ENCODE measurements at places on chromosomes 7 and 10. TPM values are rescaled to one million over a fixed set of nuclear protein-coding genes. Genes with fewer than 3 reads are reported as not detected.

Gene MOGAT3
- total RNA-seq = not detected

Gene NXPH1
- total RNA-seq = not detected

GRCh38 chr7:149635561-149636329, 137.6 kb downstream of the ZNF467 start:
- DNase-seq = no peak

GRCh38 chr10:133481086-133481643, 27.4 kb downstream of the SCART1 start:
- no peak for DNase-seq

Gene RTKN2
- total RNA-seq = 3.7 TPM

DNA sequence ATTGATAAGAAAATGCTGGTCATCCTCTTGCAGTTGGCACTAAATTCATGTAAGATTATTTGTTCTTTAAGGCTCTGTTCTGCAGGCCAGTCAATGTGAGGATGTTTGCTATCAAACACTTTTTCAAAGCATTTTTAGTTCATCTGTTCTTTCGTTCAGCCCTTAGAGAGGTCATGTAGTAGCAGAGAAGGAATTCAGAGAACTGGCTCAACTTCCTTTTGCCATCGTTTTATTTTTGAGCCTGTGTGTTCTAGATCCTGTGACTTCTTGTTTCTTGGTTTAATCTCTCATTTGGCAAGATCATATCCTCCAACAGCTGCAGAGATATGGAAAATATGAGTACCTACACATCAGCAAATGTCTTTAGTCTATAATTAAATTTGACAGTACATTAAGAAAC, 184.3 kb downstream of the NRP1 start:
- no peak for DNase-seq

DNA sequence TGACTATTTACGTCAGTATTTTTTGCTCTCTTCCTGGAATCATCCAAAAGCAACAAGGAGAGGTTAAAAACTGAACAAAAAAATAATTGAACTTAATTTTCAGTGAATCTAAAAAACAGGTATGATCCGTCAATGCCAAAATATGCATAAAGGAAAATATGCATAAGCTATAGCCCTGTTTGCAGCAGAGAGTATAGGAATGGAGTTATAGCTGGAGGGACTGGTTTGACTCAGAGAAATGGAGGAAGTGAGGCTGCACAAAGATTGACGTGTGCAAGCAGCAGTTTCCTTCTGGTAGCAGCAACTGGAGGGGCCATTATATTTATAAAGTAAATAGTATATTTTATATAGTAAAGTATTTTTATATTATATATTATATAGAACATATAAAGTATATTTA, 37.1 kb downstream of the GNG11 start:
- no peak for DNase-seq

Gene TCERG1L
- 0.05 TPM for total RNA-seq

Gene ATAD1
- total RNA-seq = 53.0 TPM

DNA sequence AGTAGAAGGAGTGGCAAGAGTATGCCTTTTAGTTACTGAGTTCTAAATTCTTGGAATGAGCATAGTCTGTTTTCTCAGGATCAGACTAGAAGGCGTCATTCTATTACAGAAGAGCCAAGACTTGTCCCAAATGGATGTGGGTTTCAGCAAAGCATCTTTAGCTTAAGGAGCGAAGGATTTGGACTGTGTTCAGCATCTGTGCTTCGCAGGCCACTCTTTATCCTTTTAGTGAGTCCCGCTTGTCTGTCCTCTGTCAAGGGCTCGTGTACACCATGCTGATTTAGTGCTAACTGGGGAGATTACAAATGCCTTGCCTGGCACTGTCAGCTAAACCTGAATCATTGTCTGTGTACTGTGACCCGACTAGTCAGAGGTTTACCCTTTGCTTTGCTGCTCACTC, 465.7 kb downstream of the AUTS2 start:
- no peak for DNase-seq

DNA sequence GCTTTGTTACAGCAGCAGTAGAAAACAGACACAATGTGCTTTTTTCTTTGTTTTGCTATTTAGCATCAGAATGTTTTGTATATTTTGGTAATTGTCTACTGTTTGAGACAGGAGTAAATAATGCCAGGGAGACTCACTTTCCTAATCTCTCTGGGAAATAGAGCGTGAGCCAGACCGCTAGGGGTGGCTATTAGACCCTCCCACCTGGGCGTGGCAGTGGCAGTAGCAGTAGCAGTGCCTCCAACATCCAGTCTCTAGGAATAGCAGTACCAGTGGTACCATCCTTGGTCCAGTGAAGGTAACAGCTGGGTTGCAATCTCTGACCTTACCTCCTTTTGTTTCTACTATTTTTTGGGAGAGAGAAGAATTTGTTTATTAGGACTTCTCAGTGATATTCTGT, 165.7 kb upstream of the MAGI2 start:
- no peak for DNase-seq

GRCh38 chr7:1710936-1711335, 40.9 kb downstream of the ELFN1 start:
- DNase-seq = no peak

DNA sequence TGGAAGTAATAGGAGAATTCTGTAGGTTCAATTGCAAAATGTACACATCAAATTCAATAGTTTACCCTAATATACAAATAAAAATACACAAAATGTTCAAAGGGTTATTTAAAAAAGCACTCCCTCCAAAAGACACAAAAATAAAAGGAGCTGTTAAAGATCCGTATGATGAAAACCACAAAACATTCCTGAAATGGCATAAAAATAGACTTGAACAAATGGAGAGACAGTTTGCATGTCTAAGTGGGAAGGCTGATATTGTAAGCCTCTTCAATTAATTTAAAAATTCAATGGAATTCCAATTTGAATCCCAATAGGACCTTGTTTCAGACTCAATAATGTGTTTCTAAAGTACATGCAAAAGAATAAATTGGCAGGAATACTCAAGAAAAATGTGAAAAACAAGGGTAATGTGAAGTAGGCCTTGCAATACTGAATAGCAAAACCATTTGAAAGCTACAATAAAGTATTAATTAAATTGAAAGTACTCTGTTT, 38.0 kb upstream of the INSYN2A start:
- DNase-seq = no peak

Gene RPEL1
- total RNA-seq = not detected

GRCh38 chr10:75726522-75727483, 295.4 kb downstream of the LRMDA start:
- no peak for DNase-seq

GRCh38 chr10:49756641-49757040, 5.5 kb downstream of the OGDHL start:
- no peak for DNase-seq

Gene PBLD
- 1.1 TPM for total RNA-seq

- DNase-seq = no peak
Measured at GRCh38 chr7:6536262-6537260, 14.7 kb downstream of the GRID2IP start.

DNA sequence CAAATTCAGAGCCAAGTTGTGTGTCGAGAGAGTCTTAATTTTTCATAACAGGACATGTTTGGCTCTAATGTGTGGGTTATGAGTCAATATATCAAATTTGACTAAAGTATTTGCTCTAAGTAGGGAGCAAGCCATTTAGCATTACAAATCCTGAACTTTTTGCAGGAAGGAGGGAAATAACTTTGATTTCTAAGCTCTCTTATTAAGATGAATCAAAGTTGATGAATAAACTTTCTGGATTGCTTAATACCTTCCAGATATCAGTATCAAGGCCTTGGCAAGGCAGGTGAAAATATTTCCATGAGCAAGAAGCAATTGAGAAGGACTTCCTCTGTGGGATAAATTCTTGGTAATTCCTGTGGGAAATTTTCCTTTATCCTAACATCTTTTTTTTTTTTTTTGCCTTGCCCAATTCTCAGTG, 258.8 kb downstream of the AHR start:
- no peak for DNase-seq

Gene KIF11
- 38.7 TPM for total RNA-seq

- no peak for DNase-seq
Measured at GRCh38 chr10:30158325-30158960, 99.1 kb upstream of the JCAD start.

DNA sequence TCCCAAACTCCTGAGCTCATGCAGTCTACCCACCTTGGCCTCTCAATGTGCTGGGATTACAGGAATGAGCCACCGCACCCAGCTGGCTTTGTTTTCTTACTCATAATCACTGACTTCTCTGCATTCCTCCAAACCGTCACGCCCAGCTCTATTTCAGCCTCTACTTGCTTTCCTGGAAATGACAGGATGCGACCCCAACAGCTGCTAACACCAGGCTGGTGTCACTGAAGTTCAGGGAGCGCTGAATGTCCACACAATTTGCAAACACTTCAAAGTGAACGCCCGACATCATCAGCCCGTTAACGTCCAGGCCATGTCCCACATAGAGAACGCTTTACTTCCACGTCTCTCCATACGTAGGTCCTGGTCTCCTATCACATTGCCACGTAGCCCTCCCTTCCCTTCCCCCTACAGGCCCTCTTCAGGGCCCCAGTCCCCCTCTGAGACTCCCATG, 12.8 kb upstream of the PROSER2 start:
- DNase-seq = no peak

Gene GPR85
- not detected for total RNA-seq

- no peak for DNase-seq
Measured at GRCh38 chr10:14399641-14400040, 68.9 kb upstream of the FRMD4A start.

GRCh38 chr10:78817804-78818203, 251.0 kb upstream of the ZMIZ1 start:
- DNase-seq = no peak

- no peak for DNase-seq
Measured at GRCh38 chr10:46293832-46294640, 7.2 kb downstream of the ANTXRL start.

GRCh38 chr7:156117542-156118247, 305.4 kb upstream of the SHH start:
- DNase-seq = no peak

Gene GJD4
- not detected for total RNA-seq

Gene CCAR1
- 106 TPM for total RNA-seq

DNA sequence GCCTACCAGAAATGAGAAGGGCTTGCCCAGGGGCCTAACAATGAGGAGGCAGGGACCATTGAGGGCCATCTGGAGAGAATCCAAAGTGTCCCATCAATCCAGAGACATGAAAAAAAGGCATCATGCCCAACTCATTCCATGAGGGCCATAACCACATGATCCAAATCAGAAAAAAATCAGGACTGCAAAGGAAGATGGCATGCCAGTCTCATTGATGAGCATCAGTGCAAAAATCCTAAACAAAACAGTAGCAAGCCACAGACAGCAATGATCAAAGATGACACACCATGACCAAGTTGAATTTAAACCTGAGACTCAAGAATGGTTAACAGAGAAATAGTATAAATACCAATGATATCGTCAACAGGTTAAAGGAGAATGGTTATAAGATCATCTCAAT, 7.0 kb upstream of the CYP3A4 start:
- DNase-seq = no peak

GRCh38 chr10:98013776-98014175, 16.6 kb downstream of the CRTAC1 start:
- no peak for DNase-seq

DNA sequence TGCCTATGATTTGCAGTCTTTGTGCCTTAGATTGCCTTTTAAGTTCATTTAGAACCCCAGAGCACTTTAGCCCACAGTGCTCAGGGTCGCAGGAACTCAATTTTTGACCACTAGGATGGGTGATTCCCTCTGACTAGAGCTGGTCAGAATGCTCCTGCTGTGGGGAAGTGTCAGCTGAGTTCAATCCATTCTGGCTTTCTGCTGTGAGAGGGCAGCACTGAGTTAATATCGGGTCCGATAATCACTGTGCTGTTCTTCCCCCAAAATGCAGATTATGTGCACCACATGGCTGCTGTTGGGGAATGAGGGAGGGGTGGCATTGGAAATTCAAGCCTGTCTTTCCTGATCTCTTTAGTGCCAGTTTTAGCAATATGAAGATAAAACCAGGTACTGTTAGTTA, 886.4 kb downstream of the DNAJB9 start:
- DNase-seq = no peak

Gene ZMIZ1
- total RNA-seq = 67.8 TPM

GRCh38 chr10:79994556-79994955, 45.7 kb upstream of the SFTPD start:
- DNase-seq = no peak

Gene MTPN
- total RNA-seq = 119 TPM

DNA sequence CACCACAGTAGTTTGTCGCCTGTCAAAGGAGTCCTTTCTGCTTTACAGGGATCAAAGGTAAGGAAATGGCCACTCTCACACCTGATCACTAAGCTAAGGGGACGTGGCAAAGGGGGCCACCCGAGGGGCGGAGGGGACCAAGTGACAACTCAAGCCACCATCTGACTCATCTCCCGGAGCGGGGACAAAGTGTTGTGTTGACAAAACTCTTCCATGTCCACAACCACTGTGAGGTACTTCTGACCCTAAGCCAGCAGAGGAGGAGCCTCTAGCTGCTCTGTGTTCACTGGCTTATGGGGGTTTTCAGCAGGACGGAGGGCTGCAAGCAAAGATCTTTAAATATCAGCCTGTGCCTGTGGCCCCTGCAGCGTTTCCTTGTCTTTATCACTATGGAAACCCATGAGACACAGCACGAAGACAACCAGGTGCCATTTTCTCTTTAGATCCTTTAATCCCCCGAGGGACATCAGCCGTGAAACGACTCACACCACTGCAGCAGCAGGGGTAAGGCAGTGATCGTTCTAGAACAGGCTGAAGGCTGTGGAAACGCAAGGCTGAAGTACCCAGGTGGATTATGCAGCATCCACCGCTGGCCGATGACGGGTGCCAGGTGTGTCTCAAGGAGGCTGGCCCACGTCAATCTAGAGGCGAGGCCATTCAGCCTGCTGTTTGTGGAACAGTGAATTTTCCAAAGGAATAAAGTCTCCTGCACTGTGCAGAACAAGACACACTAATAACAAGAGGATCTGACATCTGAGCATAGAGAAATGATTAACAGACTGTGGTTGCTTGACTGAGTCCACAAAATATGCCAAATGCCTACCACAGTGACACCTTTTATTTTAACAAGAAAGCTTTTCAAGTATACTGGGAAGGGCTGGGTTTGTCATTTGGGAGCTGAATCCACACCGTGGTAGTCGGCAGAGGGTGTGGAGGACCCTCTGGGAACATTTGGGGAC, 26.6 kb upstream of the DDC start:
- DNase-seq = no peak

Gene FAM25A
- not detected for total RNA-seq

Gene PRF1
- total RNA-seq = 103 TPM

DNA sequence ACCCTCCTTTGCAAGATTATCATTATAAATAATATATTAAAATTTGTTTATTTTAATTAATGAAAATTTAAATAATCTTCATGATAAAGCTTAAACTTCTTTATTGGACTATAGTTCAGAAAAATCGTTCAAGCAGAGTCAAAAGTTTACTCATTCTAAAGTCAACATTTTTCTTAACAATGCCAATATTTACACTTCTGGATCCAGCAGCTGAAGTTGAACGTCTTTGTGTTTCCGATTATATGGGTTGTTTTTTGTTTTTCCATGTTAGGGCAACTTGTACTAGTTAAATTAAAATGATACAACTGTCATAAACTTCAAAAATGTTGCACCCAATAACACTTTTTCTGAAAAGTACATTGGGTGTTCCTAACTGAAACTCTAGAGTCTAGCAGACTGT, 43.8 kb downstream of the GRB10 start:
- no peak for DNase-seq
